H1 (cell line): ENCODE measurements at places on chromosomes 16 and 17.

GRCh38 chr16:68734782-68735181, 2.3 kb upstream of the CDH1 start:
- no peak for DNase-seq
- no peaks in the 10 kb centered on the region for H3K27me3 ChIP-seq
- H3K36me3 ChIP-seq: no peaks in the 10 kb centered on the region
- H3K27ac ChIP-seq: no peak overlapping the region

DNA sequence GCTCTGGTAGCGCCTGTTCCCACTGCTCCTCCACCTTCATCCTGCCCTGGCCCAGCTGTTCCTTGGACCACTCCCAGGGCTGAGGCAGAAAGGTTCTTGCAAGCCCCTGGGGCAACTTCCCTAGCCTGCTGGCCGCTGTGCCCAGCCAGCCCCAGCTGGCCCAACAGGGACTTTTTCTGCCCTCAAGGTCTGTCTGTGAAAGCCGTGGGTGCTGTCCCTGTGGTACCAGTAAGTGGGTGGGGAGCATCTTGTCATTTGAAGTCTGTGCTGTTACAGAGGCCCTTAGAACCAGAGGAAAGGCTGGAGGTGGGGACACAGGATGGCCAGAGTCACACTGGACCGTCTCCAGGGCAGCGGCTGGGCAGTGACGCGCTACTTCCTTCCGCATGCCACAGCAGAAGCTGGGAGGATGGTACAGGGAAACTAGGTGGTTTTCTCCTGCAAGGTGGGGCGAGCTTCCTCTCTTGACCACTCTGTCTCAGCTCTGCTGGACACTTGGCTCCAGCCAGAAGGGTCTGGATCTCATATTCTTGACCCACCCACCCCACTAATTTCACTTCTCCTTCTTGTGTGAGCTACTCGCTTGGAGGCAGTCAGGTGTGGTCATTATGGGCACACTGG, 87.8 kb downstream of the PLCG2 start:
- H3K27me3 ChIP-seq: no peaks in the 10 kb centered on the region
- no peaks in the 10 kb centered on the region for H3K36me3 ChIP-seq
- no peak overlapping the region for H3K4me3 ChIP-seq
- peaks cover 18% of the 10 kb centered on the region for H3K4me1 ChIP-seq

GRCh38 chr17:36857698-36858097, 79.6 kb upstream of the LHX1 start:
- no peaks in the 10 kb centered on the region for H3K4me1 ChIP-seq
- no peak for DNase-seq
- H3K27me3 ChIP-seq: no peaks in the 10 kb centered on the region
- no peak overlapping the region for H3K27ac ChIP-seq

DNA sequence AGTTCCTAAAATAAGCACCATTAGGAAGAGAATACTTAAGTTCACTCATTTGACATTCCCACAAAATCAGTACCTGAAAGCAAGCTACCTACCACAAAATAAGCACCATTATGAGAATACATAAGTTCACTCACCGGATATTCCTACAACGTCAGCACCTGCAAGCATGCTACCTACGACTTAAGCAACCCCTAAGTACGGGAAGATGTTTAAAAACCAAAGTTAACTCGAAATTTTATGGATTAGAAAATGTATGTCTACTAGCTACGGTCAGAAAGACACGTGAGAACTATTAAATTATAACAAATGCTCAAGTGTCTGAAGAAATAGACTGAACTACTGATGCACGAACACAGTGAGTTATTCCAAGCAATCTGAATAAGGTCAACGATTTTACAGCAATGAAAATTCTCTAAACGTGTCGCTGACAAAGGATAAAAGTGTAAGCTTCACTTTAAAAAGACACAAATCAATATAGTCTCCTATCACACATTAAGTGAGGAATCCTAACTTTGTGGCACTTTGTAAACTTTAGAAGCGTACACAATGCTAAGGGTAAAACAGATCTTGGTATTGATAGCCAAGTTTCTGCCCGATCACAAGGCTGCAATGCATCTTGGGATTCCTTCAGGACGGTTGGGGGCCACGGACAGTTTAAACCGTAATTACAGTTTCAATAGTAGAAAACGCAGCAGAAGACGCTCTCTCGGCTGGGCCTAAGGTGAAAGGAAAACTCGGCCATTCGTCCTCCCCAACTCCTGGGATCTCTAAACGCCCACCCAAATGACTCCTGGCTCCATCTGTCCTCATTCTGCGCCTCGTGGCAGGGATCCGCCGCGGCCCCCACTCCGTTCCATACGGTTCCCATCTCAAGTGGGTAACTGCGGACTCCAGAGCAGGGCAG, 1.3 kb downstream of the GSPT1 start:
- peak overlapping the region; percentile 89 for H3K4me3 ChIP-seq
- no peak for DNase-seq
- no peaks in the 10 kb centered on the region for H3K27me3 ChIP-seq
- no peaks in the 10 kb centered on the region for H3K4me1 ChIP-seq
- H3K36me3 ChIP-seq: 0 out of 2 replicates have a peak, but pooled peaks cover 3% of the 10 kb centered on the region

GRCh38 chr16:6008670-6009069, 911.1 kb upstream of the EEF2KMT start:
- H3K27me3 ChIP-seq: no peaks in the 10 kb centered on the region
- DNase-seq: no peak
- no peaks in the 10 kb centered on the region for H3K36me3 ChIP-seq
- no peak overlapping the region for H3K4me3 ChIP-seq
- no peak overlapping the region for H3K27ac ChIP-seq
- no peaks in the 10 kb centered on the region for H3K4me1 ChIP-seq

DNA sequence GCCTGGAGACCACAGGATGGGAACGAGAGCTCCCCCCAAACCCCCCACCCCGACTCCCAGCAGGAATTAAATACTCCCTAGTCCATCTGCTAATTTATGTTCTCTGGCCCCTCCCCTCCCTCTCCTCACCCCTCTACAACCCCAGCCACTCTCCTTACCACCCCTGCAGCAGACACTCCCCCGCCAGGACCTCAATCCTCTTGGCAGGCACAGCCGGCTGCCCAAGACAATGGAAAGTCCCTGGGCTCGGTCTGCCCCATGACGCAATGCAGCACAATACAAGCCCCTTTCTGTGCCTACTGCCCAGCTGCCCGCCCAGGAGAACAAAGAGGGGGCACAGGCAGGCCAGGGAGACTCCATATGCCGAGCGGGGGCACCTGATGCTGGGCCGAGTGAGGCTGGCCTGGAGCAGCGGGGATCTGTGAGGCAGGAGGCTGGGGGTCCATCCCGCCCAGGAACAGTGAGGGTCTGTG, 30.3 kb upstream of the CDC42EP4 start:
- DNase-seq: peak; percentile 70
- no peaks in the 10 kb centered on the region for H3K27me3 ChIP-seq
- no peaks in the 10 kb centered on the region for H3K36me3 ChIP-seq
- H3K27ac ChIP-seq: peak overlapping the region; percentile 82

DNA sequence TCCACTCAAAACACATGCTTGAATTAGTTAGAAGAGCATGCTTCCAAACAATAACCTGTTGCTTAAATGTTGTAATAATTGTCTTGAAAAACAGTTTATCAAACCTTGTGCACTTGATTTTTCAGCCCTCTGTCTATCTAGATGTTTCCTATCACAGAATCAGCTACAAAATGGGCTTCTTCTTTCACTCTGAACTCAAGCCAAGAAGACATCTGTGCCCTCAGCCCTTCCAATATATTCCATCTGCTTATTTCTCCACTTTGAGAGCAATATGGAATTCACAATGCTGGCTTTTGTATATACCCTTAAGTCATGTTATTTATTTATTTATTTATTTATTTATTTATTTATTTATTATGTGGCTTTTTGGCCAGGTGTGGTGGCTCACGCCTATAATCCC, 234.2 kb downstream of the TOX3 start:
- no peaks in the 10 kb centered on the region for H3K27me3 ChIP-seq
- no peak overlapping the region for H3K4me3 ChIP-seq
- H3K36me3 ChIP-seq: no peaks in the 10 kb centered on the region
- no peak for DNase-seq
- H3K4me1 ChIP-seq: peaks cover 3% of the 10 kb centered on the region; the same call in 1 of the 2 replicates

GRCh38 chr17:69246726-69247375, 18.2 kb upstream of the ABCA10 start:
- H3K36me3 ChIP-seq: no peaks in the 10 kb centered on the region
- no peak for DNase-seq
- H3K27ac ChIP-seq: no peak overlapping the region
- no peaks in the 10 kb centered on the region for H3K4me1 ChIP-seq
- H3K4me3 ChIP-seq: no peak overlapping the region

- H3K36me3 ChIP-seq: no peaks in the 10 kb centered on the region
- no peak for DNase-seq
- H3K27ac ChIP-seq: no peak overlapping the region
- no peak overlapping the region for H3K4me3 ChIP-seq
- no peaks in the 10 kb centered on the region for H3K27me3 ChIP-seq
- no peaks in the 10 kb centered on the region for H3K4me1 ChIP-seq
Measured at GRCh38 chr17:58112970-58113631, 29.9 kb downstream of the DYNLL2 start.

DNA sequence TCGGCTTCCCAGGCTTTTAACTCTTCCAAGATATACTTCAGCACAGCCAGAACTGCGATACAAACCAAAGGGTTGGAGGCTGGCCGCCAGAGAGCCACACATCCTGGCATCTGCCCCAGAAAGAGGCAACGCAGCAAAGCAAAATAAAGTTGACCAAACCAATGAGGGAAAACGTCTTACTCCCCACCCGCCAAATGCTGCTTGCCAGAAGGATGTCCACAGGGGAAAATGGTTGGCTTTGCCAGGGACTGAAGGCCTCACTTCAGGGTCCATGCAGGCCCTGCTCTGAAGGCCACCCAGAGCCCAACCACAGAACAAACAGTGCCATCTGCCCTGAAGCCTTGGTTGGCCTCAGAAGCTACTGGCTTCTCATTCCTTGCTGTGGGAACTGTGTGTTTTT, 15.0 kb downstream of the CACNG1 start:
- no peak overlapping the region for H3K27ac ChIP-seq
- peak; percentile 29 for DNase-seq
- no peaks in the 10 kb centered on the region for H3K4me1 ChIP-seq
- H3K36me3 ChIP-seq: no peaks in the 10 kb centered on the region
